ENCODE measurements at places on chromosomes 16 and 17.

DNA sequence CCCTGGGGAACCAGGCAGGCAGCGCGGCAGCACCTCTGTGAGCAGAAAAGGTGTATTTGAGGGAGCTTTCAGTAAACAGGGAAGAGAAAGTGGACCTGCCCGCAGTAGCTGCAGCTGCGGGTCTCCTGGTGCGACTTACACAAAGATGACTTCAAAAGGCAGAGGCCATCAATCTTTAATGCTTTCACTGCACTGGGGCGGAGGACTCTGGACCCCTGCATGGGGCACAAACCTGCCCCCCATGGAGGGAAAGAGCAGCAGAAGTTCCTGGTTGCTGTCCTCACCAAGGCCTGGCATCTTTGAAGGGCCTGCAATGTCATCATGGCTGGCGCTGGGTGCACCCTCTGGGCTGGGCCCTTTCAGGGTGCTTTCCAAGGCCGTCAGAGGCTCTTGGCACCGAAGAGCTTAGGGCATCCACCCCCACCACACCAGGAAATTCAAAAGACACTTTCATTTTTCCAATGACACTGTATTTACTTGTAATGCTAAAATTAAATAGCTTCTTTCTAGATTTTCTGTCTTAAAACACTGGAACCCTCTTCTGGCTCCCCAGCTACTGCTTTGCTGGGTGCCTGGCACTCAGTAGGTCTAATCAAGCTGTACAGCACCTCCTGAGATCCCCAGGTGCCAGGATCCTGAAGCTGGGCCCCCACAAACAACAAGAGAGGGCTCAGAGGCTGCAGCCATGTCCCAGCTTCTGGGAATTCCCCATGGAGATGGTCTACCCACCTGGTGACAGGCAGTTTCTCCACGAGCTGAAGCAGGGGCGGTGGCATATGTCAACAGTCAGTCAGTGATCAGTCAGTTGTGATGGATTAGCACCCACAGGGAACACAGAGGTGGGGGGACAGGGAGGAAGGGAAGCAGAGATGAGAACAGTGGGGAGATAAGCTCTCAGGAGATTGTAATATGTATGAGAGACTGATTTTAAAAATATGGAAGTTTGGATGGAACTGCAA, 2.1 kb upstream of the CACNG1 start:
- no peak for DNase-seq

DNA sequence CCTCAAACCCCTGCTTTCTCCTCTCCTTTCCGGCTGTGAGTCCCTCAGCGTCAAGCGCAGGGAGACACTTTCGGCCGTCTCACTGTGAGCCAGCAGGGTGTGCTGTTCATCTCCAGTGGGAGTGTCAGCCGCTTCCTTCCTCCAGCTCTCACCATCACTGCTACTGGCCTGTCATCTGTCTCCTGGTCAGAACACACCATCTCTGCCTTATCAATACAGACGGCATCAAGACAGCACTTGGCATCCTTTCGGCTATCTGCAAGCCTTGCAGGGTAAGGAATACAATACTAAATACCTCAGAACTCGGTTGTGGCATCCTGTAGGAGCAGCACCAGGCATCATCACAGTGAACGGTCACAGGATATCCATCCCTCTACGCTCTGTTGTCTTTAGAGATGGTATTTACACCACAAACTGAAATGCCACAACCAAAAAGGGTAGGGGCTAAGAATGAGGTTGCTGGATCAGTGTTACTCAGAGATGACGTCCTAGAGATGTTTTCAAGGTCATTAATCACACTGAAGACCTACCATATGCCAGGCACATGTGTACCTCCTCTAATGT, 20.7 kb upstream of the CMTM4 start:
- peak; percentile 39 for DNase-seq

DNA sequence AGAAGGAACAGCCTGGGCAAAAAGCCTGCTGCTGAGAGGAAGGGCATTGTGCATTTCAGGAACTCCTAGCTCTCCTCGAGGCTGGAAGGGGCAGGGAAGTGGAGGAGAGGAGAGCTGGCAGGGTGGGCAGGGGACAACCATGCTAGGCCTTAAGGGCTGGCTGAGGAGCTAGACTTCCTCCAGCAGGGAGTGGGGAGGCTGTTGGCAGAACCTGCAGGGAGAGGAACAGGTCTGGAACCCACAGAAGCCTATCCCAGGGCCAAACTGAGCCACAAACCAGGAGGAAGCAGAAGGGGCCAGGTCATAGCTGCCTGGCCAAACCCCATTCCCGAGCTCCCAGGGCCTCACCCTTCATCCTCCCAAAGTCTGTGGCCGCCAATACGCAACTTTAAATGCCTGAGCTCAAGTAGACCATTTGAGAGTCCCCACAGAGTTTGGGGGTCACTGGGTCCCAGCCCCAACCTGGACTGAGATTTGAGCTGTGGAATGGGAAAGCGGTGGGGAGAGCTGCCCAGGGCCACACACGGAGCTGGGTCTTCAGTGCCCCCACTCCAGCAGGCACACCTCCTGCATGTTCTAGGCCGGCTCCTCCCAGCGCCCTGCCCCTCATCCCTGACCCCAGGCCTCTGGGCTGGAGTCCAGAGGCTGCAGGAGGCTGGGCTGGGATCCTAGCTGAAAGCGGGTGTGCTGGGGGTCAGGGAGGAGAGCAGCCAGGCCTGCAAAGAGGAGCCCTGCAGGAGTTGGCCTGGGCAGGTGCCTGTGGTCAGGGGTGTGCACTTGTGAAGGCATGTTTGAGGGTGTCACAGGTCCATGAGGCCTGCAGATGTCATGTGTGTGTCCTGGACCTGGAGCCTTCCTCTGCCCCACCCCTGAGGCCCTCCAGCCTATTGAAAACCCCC, 4.5 kb downstream of the CDH5 start:
- DNase-seq, result no peak

DNA sequence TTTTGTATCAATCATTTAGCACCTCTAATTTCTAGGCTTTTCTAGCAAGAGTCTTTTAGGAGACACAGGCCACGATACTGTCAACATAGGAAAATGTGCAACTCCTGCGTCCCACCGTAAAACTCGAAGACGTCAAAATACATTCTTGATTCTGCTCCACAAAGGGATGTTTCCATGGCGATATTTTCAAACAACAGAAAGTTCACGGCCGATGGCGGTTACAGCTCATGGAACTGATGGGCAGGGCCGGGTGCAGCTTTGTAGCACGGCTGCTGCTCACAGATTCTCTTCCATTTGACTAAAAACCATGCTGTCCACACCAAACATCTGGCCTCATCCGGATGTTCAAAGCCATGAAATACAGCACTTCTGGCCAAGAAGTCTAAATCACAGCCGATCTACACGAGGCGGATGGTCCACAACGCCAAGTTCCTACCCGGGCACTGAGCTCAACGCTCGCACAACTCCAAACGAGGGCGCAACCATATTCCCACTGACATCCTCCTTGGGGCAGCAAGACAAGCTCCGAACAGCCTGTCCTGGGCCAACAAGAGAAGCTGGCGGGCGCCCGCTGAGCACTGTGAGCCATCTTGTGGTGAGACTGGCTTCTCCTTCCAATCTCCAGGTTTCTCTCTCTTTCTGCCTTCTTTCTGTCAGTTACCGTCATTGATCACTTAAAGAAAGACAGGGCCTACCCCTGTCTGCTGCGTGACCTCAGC, 79.8 kb downstream of the ZNF778 start:
- DNase-seq, result no peak

DNA sequence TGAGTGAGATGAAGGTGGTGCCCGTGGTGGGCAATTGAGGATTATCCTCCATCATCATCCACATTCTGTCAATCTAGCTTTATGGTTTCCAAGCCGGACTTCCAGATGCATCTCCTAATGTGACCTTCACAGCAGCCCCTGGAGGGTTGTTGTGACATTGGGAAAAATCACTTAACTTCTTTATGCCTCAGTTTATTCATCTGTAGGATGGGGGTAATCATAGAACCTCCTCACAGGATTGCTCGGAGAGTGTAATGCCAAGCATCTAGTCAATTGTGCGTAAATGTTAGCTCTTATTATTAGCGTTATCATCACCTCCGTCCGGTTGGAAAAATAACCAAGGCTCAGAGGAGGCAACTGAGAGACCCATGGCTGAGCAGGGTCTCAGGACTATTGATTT, 214.0 kb downstream of the CCDC182 start:
- DNase-seq, result no peak

DNA sequence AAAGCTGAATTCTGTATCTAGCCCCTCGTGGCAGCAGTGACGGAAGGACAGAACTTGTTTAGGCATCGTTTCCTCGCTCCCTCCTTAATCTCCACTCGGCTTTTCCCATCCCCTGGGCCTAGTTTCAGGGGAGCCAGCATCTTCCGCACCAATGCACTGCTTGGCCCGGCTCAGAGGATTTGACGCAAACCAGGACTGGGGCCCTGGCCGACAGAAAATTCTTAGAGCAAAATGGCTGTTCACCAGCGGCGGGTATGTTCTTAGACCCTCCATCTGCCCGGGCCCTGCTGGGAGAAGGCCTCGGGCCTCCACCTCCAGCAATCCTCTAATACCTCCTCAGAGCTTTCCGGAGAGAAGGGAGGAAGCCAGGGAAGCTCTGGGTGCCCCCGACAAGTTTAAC, 54.6 kb downstream of the TBC1D16 start:
- DNase-seq, result no peak

DNA sequence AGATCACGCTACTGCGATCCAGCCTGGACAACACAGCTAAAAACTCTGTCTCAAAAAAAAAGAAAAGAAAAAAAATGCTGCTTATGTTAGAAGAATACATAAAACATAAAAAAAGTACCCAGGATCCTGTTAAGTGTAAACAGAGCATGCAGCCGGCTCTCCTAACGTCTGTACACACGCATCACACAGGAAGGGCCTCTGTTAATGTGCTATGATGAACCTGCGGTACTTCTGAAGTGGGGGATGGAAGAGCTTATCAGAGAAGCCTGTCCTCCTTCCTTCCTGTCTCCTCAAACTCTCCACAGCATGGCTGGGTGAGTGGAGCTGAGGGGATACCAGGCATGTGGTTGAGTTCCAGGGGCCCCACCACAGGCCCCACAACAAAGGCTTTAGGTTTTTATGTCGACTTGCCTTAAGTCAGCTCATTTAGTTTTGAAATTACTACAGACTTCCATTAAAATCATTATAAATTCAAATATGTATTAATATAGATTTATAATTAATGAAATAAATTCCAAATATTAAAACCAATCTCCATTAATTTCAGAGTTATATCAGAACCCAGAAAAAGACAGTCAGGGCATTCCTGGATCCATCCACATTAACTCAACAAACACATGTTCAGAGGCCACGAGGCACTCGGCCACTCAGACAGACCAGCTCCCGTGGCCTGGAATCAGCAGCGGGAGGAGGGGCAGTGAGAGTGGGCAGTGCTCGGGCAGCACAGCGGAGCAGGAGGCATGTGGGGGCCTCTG, 11.7 kb downstream of the CCDC57 start:
- DNase-seq, result no peak

- DNase-seq, result no peak
These were observed 1.8 kb upstream of the KRT10 start for GRCh38 chr17:40824015-40824832.

DNA sequence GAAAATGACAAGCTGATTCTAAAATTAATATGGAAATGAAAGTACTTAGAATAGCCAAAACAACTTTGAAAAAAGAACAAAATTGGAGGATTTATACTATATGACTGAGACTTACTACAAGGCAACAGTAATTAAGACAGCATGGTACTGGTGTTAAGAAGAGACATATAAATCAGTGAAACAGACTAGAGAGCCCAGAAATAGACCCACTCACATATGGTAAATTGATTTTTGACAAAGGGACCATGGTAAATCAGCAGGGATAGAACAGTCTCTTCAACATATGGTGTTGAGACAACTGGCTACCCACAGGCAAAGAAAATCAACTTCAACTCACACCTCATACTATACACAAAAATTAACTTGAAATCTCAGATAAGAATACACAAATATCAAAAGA, 12.9 kb downstream of the CMC2 start:
- DNase-seq, result no peak

DNA sequence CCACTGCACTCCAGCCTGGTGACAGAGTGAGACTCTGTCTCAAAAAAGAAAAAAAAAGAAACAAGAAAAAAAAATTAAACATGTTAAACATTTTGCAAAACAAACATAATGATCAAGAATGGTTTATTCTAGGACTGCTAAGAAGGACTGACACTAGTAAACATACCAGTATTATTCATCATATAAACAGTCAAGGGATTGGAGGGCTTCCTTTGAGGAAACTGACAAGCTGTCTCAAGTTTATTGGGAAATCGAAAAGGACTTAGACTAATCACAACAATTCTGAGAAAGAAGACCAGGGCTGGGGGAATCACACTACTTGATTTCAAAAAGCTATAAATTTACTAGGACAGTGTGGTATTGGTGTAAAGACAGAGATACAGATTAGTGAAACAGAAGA, 75.5 kb downstream of the MYH10 start:
- DNase-seq, result no peak

- DNase-seq, result no peak
These were observed 3.0 kb upstream of the CDH15 start for GRCh38 chr16:89168381-89169189.

DNA sequence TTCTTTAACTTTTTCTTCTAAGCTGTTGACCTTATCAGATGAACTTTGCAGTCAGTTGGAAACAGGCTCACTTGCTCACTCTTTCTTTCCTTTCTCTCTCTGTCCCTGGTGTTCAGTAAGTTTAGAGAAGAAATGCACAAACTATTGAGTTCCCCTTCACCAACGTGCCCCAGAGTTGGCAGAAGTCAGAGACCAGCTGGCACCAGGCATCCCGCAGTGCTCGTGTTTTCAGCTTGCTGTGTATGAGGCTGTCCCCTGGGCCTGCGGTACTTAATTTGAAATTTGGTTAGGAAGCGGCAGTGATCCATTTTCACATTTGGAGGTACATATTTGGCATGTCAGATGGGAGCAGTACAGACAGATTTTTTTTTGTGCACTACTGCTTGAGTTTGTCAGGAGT, 258.6 kb downstream of the SNX29 start:
- DNase-seq, result no peak

GRCh38 chr16:56478281-56479049, 27.1 kb downstream of the OGFOD1 start:
- DNase-seq, result no peak

DNA sequence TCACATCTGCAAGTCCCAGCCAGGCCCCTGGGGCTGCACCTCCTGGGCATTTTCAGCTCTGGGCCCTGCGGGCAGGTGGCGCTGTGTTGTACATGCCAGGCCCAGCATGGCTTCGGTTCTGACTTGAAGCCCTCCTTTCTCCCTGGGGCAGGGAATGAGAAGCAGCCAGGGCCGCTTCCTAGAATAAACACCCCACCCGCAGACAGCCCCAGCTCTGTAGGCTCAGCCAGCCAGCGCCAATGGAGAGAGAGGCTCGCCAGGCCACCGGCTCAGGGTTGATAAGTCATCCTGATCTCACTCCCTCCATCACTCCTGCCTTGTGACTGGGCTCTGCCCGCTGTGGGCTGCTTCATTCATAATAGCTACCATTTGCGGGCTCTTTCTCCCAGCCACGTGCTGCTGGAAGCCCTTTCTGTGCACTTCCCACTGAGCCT, 6.0 kb upstream of the GLIS2 start:
- peak; percentile 18 for DNase-seq

GRCh38 chr16:11112723-11113348, 143.2 kb downstream of the SOCS1 start:
- DNase-seq, result no peak

GRCh38 chr17:57985675-57985974, 2.4 kb downstream of the VEZF1 start:
- DNase-seq, result no peak

GRCh38 chr16:56297684-56298083, 106.4 kb downstream of the GNAO1 start:
- no peak for DNase-seq

GRCh38 chr17:39194089-39194984, 3.1 kb downstream of the CACNB1 start:
- DNase-seq, result peak; percentile 58

Data from hippocampal formation (tissue), 2 donors.